ENCODE measurements at places on chromosomes 5 and 9.
A peak's percentile ranks its signal among the peaks of the same experiment; 100 is the strongest.

DNA sequence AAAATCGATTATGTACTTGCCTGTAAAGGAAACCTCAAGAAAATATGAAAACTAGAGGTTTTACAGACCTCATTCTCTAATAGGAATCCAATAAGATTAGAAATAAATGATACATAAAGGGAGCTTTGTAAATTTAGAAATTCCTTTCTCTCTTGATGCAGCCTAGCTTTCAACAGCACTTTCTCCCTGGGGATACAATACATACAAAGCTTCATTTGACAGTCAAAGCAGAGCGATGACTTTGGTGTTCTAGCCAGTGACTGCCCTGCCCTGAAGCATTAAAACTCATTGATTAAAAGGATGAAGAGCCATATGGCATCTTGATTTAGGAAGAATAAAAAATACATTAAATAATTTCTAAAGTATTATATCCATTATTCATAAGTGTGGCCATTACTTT lies 46.3 kb upstream of the GLIS3 start:
- DNase-seq = no peak

DNA sequence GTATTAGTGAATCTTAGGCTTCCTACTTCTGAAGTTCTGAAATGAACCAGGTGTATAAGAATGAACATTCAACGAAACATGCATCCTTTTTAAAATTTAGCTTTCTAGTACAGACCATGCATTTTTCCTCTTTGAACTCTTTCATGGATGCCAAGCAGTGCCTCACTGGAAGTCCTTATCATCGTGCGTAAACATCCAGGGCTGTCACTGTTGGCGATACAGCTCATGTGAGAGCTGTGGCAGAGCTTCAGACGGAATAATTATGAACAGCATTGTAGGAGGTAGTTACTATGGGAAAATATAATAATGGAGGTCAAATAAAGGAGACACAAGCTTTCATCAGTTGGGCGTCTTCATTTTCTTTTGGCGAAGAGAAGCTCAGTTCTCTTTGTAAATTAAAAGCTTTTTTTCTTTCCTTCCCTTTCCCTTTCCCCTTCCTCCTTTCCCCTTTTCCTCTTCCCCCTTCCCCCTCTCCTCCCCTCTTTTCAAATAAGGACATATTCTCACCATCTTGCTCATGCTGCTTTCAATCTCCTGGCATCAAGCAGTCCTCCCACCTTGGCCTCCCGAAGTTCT lies 167.3 kb downstream of the KDM4C start:
- no peak for DNase-seq

DNA sequence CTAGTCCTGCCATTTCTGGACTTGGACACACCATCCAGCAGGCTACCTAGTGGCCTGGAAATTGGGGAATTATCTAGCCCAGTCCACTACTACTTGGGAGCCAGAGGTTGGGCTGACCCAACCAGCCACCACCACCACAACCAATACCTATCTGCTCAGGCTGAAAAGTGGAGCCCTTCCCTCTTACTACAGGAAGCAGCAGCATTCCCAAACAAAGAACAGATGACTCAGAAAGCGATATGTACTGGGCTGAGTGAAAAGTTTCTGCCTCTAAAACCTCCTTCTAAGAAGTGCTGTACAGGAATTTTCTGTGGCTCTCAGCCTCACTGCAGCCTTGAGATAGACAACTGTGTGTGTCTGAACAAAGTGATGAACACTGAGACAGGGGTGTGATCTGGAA lies 279.4 kb downstream of the CDH10 start:
- DNase-seq = no peak

- DNase-seq = no peak
Measured at GRCh38 chr5:73274121-73274520, 101.1 kb downstream of the TMEM174 start.

- DNase-seq = no peak
Measured at GRCh38 chr5:80238097-80238496, 17.8 kb downstream of the SERINC5 start.

- DNase-seq = no peak
Measured at GRCh38 chr9:26078706-26079105, 400.5 kb upstream of the TUSC1 start.

DNA sequence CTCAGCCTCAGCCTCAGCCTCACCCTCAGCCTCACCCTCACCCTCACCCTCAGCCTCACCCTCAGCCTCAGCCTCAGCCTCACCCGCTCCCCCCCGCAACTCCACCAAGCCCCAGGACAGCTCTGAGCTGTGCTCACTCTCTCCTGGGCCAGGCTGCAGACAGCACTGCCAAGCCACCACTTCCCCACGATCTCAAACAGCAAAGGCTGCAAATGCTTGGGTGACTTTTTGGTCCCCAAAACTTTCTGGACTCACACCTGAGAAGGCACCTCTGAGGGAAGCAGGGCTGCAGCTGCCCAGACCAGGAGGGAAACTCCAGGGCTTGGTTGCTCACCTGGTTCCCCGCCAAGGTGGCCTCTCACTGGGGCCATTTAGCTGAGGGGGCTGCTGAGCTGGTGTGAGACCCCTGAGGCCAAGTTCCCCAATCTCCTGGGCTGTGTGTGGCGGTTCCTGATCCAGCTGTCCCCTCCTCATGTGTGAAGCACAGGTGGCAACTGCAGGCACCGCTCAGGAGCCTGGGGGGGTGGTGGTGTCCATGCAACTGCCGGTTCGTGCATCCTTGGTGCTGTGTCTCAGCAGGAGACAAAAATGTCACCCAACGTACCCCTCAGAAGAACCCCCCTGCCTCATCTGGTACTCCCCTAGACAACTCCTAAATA lies 17.8 kb downstream of the MRPL36 start:
- DNase-seq = no peak

DNA sequence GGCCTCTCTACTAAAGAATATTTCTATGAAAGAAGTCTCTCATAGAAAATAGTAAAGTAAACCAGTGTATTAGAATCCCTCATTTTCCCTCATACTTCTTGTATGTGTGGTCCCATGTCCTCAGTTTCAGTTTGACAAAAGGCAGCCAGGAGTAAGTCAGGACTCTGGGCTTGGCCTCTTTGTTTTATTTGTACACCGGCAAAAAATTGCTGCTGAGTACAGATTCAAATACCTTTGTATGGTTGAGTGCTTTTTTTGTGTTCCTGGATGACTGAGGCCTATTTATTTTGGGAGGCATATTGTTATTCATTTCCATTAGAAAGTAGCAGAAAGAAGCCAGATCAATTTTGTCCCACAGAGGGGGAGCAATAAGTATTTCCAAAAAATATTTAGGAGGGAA lies 47.3 kb upstream of the CEP78 start:
- DNase-seq = no peak

DNA sequence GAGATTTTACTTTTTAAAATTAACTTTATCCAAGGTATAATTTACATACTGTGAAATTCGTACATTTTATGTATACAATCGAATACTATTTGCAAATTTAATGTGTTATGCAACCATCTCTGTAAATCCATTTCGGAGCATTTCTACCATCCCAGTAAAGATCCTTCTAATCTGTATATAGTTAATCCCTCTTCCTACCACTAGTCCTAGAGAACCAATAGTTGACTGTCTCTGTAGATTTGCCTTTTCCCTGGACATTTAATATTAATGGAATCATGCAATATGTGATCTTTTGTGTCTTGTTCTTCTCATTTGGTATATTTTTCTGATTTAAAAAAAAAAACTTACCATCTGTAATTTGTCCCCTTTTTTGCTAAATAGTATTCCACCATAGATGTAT lies 74.8 kb downstream of the RAB24 start:
- DNase-seq = no peak

GRCh38 chr9:108874058-108874788 lies 12.2 kb downstream of the ACTL7A start:
- no peak for DNase-seq

GRCh38 chr5:123035918-123036390 lies 571 bp downstream of the PPIC start:
- peak; percentile 42 for DNase-seq
